ENCODE measurements at places on chromosomes 2 and 18.
A peak's percentile ranks its signal among the peaks of the same experiment; 100 is the strongest.

GRCh38 chr2:240234503-240234951 lies 94.1 kb upstream of the OTOS start:
- no peak for DNase-seq

DNA sequence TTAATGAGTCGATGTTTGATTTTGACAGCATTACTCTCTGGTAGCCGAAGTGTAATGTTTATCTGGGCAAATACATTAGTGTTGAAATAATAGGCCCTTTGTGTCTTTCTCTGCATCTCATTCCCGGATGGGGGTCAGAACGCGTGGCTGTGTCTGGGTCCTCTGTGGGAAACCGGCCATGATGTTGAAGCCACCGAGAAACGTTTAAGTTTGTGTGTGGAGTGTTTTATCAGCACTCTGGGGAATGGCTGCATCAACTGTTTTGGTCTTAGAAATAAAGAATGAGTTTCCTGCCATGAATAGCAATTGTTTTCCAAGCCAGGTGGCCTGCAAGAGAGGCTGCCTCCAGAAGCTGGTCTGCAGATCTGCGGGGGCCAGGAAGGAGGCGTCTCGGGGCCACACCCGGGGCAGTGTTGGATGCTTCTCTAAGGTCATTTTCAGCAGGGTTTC lies 69.7 kb downstream of the RNF144A start:
- no peak for DNase-seq

GRCh38 chr2:224930124-224930523 lies 112.1 kb downstream of the DOCK10 start:
- DNase-seq: no peak

GRCh38 chr2:222935688-222936298 lies 75.0 kb downstream of the ACSL3 start:
- DNase-seq: no peak

- DNase-seq: no peak
These were observed 25.9 kb upstream of the SGPP2 start for GRCh38 chr2:222398446-222398885.

GRCh38 chr2:22126106-22126505 lies 1002.3 kb downstream of the TDRD15 start:
- DNase-seq: no peak

- DNase-seq: no peak
These were observed 117.9 kb downstream of the ETAA1 start for GRCh38 chr2:67515056-67515455.

DNA sequence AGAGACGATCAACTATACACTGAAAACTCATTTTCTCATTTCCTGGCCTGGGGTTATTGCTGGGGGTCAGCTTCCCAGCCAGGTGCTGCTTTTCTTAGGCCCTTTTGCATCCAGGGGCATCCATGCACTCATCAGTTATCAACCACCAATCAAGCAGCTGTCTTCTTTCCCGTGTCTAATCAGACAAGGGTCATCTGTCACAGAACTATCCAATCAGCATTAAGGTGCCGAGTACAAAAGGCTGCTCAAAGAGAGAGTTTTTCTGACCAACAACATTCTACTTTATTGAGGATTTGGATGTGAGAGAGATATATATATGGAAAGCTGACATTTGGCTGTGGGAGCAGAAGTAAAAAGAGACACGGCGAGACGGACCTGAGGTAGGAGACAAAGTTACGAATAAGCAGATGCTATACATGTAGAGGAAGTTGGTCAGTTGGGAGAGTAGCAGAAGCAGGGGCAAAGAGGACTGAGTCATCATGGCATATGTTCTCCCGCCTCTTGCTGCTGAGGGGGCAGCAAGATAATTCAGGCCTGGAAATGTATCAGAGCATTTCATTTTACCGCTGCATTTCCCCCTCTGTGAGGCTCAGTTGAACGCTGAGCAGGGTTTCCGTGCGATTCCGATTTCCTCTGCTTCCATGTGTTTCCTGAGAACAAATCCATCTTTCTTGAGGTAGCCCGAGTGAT lies 129.3 kb downstream of the NUP35 start:
- no peak for DNase-seq

DNA sequence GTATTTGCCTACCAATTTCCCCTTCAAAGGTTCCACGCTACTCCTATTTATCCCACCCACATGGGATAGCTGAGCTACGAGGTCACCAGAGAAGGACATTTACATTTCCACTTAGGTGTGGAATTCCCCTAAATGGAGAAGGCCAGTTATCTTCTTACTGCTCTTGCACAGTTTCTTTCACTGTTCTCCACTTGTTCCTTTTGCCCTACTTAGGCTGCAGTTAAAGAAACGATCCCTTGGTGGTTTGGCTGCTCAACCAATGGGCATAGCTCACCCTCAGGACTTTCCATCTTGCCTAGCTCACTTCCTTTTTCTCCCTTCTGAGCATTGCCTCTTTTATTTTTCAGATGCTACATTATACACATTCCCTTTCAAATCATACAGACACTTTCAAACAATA lies 11.2 kb upstream of the NABP1 start:
- DNase-seq: peak; percentile 92
